ENCODE measurements at places on chromosomes 6 and 20.

DNA sequence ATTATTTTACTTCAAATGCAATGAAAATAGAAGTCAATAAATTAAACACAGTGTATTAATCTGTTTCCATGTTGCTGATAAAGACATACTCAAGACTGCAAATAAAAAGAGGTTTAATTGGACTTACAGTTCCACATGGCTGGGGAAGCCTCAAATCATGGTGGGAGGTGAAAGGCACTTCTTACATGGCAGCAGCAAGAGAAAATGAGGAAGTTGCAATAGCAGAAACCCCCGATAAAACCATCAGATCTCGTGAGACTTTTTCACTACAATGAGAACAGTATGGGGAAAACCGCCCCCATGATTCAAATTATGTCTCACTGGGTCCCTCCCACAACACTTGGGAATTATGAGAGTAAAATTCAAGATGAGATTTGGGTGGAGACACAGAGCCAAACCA is 82.2 kb downstream of the GPR63 start:
- no peak for DNase-seq

DNA sequence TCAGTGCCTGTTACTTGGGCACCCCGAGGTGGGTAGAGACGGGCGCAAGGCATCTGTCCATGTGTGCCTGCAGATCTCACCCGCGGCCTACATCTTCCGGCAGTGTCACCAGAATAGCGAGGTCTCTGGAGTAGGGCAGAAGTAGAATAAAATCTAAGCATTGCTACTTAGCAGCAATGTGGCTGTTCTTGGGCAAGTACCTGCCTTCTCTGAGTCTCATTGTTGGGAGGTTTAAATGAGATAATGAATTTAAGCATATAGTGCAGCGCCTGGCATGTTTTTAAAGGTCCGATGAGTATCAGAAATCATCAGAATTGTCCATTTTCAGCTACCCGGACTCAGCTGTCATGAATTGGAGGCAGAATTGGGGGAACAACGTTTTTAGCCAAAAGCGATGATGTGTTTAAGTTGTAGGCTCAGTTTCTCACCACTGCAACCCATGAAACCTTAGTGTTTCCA is 800 bp downstream of the ABCC10 start:
- DNase-seq, result no peak

- no peak for DNase-seq
These were observed 102.8 kb downstream of the PREP start for GRCh38 chr6:105300090-105300489.

- DNase-seq, result no peak
These were observed 1.6 kb downstream of the PSMA7 start for GRCh38 chr20:62141397-62142251.

DNA sequence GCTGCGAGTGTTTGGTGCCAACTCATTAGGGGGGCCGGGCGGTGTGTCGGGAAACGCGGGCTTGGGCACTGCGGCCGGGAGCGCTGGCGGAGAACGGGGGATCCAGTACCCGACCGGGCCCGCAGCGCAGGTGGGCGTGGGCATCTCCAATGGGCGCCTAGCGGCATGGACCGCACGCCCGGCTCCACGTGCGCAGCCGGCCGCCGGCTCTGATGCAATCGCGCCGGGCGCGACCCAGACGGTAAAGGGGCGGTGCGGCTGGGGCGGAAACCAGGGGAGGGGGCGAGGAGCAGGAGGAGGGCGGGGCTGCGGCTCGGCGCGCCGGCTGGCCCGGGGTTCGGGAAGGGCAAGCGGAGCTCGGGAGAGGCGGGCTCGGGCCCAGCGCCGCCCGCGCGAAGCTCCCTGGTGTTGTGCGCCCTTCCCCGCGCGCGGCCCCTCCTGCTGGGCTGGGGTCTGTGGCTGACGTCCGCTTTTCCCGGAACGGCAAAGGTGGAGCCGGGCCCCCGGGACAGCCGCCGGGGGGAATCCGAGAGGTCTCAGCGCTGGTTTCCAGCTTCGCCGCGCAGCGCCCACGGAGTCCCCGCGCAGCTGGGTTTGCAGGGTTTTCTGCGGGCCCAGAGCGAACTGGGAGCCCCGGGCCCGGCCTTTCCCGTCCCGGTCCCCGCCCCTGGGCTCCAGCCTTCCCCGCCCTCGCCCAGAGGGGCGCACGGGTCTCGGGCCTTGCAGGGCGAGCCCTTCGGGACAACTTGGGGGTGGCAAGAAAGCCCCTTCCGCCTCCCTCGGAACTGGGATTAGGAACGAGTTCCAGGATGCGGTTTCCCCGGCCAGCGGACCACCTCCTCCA is 867 bp downstream of the MTHFD1L start:
- peak; percentile 88 for DNase-seq

DNA sequence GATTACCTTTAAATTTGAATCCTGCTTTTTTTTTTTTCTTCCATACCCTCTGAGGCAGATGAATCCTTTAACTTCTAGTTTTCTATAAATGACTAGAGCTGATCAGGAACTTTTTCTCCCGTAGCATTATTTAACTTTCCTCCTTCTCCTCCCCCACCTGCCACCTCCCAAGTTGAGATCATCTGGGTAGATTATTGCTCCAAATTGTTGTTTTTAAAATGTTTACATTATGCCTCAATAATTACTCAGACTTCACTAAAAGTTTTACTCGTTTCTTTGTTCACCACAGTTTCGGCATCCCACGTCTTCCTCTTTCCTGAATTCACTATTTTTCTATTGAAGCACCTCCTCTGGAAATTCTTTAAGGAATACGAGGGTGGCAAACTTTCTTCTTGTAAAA is 16.6 kb upstream of the SCUBE3 start:
- no peak for DNase-seq

GRCh38 chr6:168032005-168032760 is 34.7 kb downstream of the KIF25 start:
- DNase-seq, result no peak

DNA sequence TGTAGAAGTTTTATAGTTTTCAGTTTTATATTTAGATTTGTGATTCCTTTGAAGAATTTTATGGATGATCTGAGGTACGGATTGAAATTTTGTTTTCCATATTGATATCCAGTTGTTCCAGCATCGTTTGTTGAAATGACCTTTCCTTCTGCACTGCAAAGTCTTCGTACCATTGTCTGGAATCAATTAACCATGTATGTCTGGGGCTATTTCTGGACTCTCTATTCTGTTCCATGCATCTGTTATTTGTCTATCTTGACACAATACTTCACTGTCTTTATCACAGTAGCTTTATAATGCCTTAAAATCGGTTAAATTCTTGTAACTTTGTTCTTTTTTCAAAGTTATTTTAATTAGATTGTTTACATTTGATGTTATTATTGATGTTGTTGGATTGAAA is 154.9 kb downstream of the FARS2 start:
- DNase-seq, result no peak

GRCh38 chr6:87481931-87482330 is 9.2 kb downstream of the SLC35A1 start:
- DNase-seq, result no peak

DNA sequence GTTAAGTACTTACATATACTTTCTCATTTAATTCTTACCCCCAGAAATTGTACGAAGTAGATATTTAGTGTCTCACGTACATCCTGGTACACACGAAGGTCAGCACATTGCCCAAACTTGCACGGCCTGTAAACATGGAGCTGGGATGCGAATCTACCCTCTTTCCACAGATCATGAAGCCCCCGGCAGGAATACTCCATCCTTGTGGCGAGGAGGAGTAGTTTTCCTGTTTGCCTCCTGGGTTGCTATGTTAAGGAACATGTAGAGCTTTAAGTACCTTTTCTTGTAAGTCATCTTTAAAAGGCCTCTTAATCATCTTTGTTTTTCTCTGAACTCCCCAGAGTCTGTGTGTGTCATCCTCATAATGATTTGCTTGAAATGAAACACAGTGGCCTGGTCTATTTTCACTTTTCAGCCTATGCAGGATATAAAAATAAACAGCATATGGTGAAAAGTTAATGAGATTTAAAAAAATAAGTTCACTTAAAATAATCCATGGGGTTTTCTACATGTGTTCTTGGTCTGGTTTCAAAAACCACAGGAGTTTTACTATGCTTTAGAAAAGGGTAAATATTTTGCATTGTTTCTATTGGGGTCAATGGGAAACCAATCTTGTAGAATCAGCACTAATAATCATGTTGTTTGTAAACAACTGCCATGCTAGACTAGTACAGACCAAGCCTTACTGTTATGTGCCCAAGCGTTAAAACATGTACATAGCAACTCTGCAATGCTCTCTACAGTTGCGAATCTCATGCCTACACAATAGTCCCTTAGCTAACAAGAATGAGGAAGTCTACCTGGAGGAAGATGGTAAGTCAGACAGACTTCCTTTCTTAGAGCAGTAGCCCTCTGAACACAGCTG is 9.3 kb upstream of the ARID1B start:
- DNase-seq, result no peak

DNA sequence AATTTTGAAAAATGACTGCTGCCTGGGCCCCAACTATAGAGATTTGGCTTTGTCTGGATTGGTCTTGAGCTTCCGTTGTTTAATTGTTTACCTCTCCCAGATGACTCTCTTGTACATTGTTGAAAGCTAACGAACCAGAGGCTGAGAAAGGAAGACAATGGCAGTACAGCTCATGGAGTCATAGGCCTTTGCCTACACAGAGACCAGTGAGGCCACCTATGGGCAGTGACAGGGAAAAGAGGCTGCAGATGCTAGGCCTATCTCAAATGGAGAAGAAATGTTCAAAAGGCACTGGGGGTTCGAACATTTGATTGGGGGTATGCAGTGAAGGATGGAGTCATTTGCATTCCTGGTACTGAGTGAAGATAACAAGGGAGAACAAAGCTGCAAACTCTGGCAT is 29.1 kb downstream of the OPN5 start:
- no peak for DNase-seq

GRCh38 chr20:16364320-16364687 is 208.9 kb downstream of the KIF16B start:
- DNase-seq, result no peak

- no peak for DNase-seq
These were observed 365.4 kb downstream of the TFAP2B start for GRCh38 chr6:51184046-51184445.

- peak; percentile 25 for DNase-seq
These were observed 55.5 kb downstream of the REV3L start for GRCh38 chr6:111427341-111428116.

GRCh38 chr6:62265906-62266525 is 20.0 kb downstream of the KHDRBS2 start:
- no peak for DNase-seq

DNA sequence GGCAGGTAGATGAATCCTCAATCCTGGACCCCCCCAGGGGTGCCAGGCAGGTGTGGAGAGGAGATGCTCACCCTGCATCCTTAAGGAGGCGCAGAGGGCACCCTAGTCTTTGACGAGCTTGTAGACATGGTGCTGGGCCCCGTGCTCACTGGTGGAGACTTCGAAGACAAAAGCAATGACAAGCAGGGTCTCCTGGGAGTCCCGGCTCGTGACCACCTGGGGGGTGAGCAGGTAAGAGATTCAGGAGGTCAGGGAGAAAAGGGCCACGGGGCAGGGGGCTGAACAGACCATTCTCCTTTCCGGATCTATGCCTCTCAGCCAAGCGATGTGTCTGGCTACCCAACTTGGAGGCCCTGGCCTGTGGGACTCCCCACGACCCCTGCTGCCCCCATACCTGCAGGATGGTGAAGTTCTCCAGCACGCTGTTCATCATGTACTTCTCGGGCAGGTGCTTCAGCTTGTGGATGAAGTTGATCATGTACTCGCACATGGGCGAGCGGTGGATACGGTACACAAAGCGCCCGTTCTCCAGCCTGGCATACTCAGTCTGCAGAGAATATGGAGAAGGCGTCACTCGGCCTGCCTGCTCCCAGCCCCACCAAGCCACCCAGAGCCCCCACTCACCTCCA is 6.9 kb downstream of the RPL10A start:
- no peak for DNase-seq

DNA sequence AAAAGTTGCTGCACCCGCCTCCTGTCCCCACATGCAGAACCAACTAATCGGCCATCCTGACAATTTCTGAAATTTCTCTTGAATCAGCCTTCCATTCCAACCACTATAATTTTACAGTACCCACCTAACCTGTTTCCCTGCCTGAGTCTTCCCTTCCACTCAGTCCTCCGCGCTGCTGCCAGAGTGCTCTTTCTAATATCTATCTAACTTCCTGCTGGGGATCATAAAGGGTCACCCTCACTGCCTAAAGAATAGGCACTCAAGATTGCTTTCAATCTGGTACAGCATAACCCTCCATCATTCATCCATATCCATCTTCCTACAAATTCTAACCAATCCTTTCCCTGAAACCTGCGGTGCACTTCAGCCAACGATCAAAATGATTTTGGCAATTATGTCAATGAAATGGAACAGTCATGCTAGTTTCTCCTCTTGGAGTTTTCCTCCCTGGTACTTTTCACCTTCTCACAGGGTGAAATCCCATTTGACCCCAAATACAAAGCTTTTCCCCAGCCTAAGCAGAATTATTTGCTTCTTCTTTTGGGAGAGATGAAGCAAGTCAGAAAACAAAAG is 117.5 kb upstream of the BEND6 start:
- no peak for DNase-seq

Measured in CD4-positive, alpha-beta T cell treated with Interleukin-17A for 4 hours (primary cell).